ENCODE measurements at places on chromosomes 6 and 20. TPM values are rescaled to one million over a fixed set of nuclear protein-coding genes. Genes with fewer than 3 reads are reported as not detected.

Gene GMPR
- total RNA-seq, result 4.5 TPM

- DNase-seq, result no peak
Observed at GRCh38 chr20:36268440-36269342, 32.4 kb downstream of the AAR2 start.

- DNase-seq, result no peak
Observed at GRCh38 chr6:36836111-36837021, 2.9 kb downstream of the CPNE5 start.

DNA sequence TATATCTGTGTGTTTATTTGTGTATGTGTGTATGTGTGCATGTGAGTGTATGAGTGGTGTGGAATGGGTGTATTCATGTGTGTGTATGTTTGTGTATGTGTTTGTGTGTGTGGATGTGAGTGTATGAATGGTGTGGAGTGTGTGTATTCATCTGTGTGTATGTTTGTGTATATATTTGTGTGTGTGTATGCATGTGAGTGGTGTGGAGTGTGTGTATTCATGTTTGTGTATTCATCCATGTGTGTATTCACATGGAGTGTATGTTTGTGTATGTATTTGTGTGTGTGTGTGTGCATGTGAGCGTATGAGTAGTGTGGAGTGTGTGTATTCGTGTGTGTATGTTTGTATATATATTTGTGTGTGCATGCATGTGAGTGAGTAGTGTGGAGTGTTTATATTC lies 66.6 kb downstream of the PPP1R14C start:
- no peak for DNase-seq
